ENCODE measurements at places on chromosomes 5 and 9.

DNA sequence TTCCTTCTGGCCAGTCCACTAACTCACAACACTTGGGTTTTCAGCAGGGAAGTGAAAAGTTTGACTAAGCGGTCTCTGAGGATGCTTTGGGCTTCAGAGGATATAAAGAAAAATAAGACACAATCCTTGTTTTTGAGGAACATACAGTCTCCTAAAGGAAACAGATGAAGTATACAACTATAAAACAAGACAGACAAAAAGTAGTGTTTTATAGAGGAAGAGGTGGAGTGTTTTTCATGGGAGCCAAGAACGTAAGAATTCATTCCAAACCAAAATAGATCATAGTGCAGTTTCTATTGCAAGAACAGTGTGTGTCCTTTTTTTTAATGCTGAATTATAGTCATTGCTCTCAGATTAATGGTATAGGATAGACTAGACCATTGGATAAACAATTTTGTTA lies 586.9 kb upstream of the BRINP1 start:
- no peak for DNase-seq

GRCh38 chr9:116230051-116230632 lies 76.6 kb downstream of the PAPPA start:
- DNase-seq, result no peak

DNA sequence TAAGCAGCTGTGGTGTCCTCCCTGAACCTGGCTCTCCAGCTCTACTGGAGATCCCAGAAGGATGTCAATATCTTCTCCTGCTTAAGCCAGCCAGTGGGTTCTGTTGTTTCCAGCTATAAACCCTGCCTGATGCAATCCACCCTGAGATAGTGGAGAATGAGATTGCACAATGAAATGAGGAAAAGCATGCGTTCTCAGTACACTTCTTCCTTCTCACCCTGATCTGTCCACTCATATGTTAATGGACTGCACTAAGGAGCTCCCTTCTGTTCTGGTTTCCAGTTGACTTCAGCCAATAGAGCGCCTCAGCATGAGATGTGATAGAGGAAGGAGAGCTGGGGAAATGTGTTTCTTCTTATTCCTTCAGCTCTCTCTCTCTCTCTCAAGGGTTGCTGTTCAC lies 40.0 kb upstream of the CDH6 start:
- DNase-seq, result no peak

- no peak for DNase-seq
These were observed 72.6 kb downstream of the ENTREP1 start for GRCh38 chr9:69397384-69398214.

DNA sequence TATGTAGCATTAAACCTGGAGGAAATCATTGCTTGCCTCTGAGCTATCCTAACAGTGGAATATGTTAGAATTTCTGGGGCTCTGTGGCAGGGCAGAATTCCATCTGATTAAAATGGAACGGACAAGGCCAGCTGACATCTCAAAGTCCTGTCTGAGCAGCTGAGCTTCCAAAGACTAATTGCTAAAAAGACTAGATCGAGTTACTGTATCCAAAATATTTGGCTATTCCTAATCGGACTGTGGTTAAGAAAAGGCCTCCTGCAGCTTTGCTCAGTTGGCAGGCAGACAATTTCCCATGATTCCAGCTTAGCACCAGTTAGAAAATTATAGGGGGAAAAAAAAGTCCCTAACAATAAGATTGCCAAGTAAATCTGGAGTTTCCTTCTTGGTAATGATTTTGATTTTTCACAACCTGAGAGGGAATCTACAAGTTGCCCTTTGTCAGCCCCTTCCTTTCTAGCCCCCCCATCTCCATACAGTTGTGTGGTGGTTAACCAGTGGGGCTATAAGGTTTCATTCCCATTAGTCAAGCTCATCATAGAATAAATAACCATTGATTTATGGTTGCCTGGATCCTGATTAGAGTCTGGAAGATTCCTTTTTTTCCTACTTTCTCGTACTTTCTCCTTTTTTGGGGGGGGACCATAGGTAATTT lies 26.4 kb downstream of the PTGR1 start:
- peak; percentile 14 for DNase-seq

- DNase-seq, result no peak
These were observed 118.8 kb downstream of the GAPVD1 start for GRCh38 chr9:125380406-125380805.

DNA sequence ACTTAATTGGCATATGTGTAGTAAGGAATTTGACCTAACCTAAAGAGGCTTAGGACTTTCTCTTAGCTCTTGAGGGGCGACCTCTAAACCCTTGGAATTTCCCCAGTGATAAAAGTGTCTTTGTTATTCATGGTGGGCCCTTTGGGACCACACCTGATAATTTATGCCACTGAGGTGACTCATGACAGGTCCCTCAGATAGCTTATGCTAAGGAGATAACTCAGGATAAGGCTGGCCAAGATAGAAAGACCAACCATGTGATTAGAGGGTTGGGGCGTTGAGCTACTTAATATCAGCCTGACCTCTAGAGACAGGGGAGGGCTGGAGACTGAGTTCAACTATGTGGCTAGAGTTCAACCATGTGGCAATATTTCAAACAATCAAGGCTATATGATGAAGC lies 218.1 kb downstream of the AP3B1 start:
- no peak for DNase-seq

- no peak for DNase-seq
These were observed 3.3 kb upstream of the CLTA start for GRCh38 chr9:36187414-36187813.

GRCh38 chr9:36306471-36307306 lies 48.4 kb upstream of the GNE start:
- no peak for DNase-seq

DNA sequence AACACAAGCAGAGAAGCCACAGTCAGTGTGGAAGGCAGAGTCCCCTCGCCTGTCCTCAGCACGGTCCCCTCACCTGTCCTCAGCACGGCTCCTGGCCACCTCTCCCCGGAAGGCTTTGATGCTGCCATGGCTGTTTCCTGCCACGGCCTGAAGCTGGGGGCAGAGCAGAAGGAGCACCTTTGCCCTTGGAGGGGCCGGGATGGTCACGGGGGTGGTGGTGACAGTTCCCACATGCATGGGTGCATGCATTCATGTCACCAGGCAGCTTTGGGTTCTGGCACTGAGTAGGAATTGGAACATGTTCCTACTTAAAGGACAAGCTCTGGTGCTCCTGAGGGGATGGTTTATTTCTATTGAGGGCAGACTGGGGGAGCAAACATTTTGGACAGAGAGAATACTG lies 57.8 kb upstream of the PHYKPL start:
- no peak for DNase-seq

DNA sequence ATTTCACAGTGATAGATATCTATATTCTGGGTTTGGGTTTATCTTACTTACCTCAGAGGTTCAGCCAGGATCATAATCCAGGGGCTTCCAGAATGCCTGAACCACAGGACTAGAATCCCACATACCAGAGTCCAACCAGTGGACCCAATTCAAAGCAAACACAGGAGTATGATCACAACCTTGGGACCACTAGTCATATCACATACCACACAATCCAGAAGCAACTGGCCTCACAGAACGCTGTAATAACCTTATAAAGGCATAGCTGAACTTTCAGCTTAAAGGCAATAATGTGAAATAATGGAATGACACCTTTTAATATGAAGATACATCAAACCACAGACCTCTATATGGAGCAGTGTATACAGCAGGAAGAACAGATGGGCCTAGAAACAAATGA lies 25.3 kb downstream of the RAPGEF6 start:
- DNase-seq, result no peak

DNA sequence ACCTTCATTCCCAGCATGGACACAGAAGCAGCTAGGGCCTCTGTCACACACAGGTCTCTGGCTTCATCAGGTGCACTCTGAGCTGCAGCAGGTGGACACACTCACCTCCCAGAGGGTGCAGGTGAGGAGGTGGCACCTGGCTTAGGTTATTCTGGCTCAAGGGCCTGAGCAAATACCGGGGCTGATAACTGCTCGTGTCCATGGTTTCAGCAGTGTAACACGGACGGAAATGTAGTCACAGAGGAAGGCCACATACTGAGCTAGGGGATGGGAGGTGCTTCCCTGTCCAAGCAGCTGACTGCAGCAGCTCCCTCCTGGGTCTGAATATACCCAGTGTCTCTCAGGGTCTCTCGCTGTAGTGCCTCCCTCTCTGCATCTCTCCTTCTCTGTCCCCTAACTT lies 5.7 kb downstream of the PHF2 start:
- no peak for DNase-seq

GRCh38 chr9:69815313-69815712 lies 5.3 kb upstream of the CFAP95 start:
- no peak for DNase-seq

- DNase-seq, result no peak
These were observed 87.1 kb downstream of the PDE6A start for GRCh38 chr5:149857499-149857898.

- peak; percentile 34 for DNase-seq
These were observed 656 bp downstream of the CEP78 start for GRCh38 chr9:78236551-78236910.

DNA sequence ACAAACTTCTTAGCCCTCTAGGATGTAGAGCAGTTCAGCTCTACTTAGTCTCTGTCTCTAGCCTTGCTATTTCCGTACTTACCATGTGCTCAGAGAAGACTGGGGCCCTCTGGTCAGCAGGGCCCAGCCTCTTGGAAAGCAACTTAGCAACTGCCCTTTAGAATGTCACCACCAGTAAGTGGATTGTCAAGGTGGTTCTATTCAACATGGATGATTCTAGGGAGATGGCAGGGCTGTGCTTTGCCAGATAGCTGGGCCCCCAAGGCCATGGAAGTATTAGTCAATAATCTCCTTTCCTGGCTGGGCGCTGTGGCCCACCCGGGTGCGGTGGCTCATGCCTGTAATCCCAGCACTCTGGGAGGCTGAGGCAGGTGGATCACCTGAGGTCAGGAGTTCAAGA lies 177.6 kb upstream of the MVB12B start:
- no peak for DNase-seq

- no peak for DNase-seq
These were observed 448.5 kb upstream of the GRAMD2B start for GRCh38 chr5:125974679-125975078.

- no peak for DNase-seq
These were observed 39.7 kb downstream of the SUB1 start for GRCh38 chr5:32625106-32625505.

DNA sequence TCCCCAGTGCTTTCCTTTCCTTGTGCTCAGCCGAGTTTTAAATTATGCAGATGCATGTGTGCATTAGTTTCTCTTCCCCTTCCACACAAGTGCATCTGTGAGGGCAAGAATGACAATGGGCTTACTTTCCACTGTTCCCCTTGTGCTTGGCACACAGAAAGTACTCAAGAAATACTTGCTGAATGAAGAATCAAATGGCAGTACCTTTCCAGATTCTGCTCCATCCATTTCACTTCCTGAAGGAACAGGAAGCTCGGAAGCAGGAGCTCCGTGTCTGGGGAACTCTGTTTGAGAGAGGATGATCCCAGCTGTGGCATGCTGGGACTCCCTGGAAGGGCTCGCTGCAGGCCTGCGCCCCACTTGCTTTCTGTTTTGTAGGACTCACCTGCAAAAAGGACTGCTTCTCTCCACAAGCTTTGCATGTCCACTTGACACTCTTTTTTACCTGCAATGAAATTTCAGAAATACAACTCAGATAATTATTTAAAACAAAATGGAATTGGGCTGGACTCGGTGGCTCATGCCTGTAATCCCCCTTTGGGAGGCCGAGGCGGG lies 5.5 kb downstream of the MRNIP start:
- DNase-seq, result no peak

DNA sequence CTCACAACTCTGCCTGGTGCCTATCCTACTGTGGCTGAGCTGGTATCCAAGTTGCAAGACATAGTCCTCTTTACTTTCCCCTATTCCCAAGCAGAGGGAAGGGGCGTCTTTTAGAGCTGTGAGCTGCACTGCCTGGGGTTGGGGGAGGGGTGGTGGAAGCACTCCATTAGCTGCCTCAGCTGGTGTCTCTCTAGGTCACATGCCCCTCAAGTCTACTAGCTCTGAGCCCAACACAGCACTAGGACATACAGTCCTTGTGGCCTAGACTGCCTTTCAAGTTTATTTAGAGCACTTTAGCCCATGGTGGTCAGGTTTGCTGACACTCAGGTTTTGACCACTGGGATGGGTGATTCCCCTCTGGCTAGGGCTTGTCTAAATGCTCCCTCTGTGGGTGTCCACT lies 54.7 kb downstream of the SREK1 start:
- DNase-seq, result no peak

DNA sequence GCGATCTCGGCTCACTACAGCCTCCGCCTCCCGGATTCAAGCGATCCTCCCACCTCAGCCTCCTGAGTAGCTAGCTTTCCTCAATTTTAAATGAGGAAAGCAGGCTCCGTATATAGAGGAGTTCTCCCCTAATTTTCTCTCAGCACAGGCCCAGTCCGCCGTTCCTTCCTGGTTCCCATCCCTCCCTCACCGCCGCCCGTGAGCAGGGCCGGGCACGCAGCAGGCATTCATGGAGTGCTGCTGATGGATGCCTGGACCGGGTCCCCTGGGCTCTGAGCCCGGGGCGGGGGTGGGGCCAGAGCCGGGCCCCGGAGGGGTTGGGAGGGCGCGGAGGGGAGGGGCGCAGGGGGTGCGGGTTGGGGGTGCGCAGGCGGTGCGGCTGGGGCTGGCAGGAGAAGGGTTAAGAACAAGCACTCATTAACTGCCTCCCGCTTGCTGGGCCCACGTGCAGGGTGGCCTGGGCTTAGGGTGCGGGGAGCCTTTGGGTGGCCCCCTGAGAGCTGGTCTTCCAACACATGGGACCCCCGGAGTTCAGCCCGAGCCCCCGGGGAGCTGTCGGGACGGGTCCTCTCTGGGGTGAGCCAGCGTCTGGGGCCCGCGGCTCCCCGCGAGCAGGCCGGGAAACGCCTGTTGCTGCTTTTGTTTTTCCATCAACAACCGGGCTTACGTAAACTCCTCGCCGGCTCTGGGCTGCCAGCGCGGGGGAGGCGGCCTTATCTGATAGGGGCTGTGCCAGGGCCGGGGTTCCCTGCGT lies 33.7 kb downstream of the LHX2 start:
- DNase-seq, result no peak

DNA sequence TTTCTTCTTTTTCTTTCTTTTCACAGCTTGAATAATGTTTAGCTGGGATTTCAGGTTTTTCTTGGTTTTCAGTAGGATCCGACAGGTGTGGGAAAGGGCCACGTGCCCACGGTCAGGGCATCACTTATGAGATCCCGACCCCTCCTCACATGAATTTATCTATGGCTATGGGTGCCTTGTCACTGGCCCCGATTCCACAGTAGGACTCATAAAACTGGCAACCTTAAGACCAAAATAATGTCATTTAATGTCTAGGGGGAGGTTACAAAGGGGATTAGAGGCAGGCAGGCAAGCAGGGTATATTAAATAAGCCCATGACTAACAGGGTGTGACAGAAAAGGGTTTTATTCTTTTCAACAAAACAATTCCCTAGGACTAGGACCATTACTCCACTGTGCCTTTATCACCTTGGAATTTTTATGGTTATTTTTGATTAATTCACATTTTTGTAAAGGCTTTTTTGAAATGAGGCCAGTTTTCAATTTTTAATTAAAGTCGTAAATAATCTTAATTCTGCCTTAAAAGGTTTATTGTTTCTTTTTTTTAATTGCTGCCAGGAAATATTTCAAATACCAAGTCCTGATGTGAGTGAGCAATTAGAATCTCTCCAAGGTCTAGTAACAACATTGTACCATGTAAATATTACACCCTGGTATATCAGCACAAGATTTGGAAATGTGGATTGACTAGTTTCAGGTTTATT lies 370.4 kb downstream of the GLIS3 start:
- DNase-seq, result no peak
